Stimulated activated CD4-positive, alpha-beta T cell treated with anti-CD3 and anti-CD28 coated beads, TNF-alpha, amount 100 ng/mL, for 48 hours (primary cell): ENCODE measurements at places on chromosomes 11 and 22.

- DNase-seq = no peak
Observed at GRCh38 chr11:11909727-11910126, 68.0 kb downstream of the USP47 start.

DNA sequence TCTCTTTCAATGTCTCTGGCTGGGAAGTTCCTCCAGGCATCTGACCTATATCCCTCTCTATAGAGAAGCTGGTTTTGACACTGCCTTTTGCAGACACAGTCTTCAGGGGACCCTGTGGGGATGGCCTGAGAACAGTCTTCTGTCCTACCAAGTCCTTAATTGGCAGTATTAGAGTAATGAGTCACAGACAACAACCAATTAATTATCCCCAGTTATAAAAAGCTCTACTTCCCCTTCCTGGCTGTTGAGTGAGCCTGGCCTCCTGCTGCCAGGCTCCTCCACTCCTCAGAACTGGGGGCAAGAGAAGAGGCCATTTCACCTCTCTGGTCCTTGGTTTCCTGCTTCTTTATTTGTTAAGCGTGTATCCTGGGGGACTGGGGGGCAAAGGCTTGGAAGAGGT lies 41.2 kb upstream of the KLHL35 start:
- no peak for DNase-seq

GRCh38 chr22:41501209-41501608 lies 32.3 kb downstream of the ACO2 start:
- DNase-seq = no peak

DNA sequence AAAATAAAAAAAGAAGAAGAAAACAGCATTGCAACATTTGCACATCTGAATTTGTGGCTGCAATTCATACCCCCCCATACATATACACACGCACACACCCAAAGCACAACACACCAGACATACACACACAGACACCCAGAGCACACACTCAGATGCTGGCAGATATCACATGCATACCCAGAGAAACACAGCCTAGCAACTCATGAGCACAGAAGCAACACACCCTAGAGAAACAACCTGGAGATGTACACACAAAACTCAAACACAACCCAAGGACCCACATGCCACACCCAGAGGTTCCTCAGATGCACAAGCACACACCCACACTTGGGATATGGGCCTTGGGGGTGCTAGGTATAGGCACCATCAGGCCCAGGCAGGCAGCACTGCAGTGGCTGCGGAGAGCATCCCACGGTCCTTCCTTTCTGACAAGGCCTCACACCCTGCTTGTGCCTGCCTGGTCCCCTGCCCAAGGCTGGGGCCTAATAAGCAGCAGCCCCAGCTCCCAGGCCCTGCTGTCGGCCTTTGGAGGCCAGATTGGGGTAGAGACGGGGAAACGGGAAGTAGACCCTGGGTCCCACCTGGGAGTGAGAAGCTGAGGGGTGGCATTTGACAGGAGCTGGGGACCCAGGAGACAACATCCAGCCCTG lies 3.1 kb downstream of the CST6 start:
- DNase-seq = no peak

GRCh38 chr22:41425660-41426365 lies 20.8 kb downstream of the TOB2 start:
- DNase-seq = no peak

- DNase-seq = peak; percentile 76
Observed at GRCh38 chr22:23849009-23850006, 8.4 kb upstream of the SLC2A11 start.

GRCh38 chr11:12180257-12181205 lies 70.1 kb downstream of the MICAL2 start:
- DNase-seq = no peak

GRCh38 chr11:92297567-92298553 lies 73.2 kb downstream of the FAT3 start:
- DNase-seq = no peak

DNA sequence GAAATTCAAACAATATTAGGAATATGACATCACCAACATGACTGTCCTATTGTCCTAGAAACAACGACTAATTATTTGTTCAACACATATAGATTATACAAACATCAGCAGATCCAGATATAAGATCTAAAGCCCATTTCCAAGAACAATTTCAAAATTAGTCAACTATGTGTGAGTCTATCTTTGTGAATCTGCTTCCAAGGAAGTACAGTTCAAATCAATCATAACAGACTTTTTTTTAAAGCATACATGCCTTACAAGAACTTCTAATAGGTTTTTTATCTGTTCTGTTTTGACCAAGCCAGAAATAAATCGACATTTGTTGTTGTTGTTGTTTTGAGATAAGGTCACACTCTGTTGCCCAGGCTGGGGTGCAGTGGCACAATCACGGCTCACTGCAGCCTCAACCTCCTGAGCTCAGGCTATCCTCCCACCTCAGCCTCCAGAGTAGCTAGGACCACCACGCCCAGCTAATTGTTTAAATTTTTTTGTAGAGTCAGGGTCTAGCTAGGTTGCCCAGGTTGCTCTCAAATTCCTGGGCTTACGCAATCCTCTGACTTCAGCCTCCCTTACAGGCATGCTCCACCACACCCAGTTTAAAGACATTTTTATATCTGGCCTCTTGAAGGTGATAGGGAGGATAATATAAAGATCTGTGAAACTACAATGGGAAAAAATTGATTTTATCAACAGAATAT lies 54.8 kb downstream of the DENND5A start:
- DNase-seq = no peak

DNA sequence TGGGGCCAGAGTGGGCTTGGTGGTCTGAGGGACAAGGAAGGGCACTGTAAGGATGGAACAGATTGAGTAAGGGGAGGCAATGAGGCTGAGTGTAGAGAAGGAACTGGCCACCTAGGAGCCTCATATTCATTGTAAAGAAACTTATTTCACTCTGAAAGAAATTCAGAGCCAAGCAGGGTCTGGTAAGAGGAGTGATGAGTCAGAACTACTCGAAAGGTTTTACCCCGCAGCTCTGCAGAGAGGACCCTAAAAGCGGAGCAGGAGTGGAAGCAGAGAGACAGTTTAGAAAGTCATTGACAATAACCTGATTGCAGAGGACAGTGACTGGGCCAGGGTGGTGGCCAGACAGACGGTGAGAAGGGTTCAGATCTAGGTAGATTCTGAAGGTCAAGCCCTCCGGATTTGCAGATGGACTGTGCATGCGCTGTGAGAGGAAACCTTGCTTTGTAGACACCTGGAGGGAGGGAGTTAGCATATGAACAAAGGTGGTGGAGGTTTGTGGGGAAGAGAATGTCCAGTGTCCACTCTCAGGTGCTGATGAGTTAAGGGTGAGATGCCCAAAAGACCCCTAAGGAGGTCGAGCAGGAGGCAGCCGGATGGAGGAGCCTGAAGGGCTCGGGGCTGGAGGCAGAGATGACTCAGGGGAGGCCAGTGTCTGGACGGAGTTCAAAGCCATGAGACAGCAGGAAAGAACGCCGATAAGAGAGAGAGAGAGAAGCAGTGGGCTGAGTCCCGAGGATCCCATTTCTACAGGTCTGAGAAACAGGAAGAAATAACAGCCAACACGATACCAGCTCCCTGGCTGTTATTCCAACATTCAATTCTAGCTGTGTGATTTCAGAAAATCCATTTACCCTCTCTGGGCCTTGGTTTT lies 546.0 kb downstream of the BRD1 start:
- DNase-seq = no peak

- no peak for DNase-seq
Observed at GRCh38 chr11:44943118-44943517, 7.6 kb downstream of the TP53I11 start.

- DNase-seq = no peak
Observed at GRCh38 chr22:30250661-30251267, 4.2 kb upstream of the LIF start.

DNA sequence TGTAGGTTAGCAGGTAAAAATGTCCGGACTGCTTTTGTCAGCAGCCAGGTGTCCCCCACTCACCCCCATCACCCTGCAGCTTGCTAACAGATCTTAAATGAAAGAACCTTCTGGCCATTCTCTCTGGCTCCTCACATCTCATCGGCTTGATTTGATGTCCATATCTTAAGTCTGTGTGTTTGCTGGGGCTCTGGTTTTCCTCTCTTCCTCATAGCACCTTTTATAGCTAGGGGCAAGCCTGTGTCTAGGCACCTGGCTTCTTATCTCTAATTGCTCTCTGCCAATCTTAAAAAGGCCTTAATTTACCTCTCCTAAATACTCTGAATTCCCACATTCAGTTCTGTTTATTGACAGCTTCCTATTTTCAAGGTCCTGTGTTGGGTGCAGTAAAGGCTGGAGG lies 72.0 kb downstream of the ARHGAP42 start:
- no peak for DNase-seq

DNA sequence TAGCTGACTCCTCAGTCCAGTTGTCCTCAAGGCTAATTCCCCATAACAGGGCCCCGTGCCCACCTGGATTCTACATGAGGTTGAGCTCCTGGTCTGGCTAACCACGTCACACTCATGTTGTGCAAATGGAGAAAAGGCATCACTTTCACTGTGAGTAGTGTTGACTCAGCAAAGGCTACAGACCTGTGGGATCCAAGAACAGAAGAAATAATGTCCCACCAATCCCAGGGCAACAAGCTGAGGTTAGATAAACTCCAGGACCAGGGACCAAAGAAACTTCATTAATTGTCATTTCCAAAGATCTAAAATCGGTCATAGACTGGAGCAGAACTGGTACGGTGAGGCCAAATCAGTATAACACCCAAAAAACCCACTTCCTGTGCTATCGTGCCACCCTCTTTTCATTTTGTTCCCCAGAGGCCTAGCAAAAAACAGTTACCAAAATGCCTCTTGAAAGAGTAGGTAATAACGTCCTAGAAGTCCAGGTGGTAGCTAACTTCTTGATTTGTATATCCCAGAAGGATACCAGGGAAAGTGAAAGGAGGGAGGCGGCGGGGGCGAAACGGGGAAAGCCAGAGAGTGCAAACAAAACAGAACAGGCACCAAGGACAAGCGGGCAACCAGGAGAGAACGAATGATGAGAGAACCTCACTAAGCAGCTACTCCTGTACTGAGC lies 1.4 kb downstream of the PCSK7 start:
- peak; percentile 37 for DNase-seq

GRCh38 chr11:66846671-66847091 lies 3.4 kb downstream of the RCE1 start:
- DNase-seq = no peak

DNA sequence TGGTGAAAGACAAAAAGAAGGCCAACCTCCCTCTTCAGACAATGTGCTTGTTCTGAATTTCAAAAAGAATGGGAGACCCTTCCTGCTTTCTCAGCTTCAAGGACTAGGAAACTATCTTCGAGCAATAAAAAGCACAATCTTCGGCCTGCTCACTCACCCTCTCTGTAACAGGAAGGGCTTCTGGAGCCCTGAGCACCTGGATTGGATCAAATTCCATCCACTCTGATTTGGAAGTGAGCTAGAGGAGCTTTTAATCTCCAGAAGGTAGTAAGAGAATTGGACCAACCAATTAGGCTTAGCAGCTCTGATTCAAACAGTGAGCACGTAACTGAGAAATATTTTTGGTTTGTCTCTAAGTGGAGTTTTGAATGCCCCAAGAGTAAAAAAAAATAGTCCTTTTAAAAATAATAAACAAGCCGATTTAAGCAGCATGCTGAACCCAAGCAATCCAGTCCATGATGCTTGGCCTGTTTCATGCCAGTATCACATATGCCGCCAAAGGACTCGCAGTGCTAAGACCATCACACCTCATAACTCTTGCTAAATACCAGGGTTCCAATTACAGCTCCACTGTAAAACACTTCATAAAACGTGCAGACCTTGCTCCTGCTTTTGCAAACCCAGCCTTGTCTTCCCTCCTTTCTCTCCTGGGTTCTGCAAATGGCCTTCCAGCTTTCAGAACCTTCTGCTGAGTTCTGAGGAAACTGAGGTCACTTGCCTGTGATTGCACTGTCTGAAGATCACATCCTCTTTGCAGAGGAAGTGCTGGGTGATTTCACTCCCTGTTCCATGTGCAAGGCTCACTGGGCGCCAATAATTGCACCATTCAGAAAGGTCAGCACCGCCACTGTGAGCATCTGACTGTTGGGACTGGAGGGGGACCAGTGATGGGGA lies 74.4 kb downstream of the SLC1A2 start:
- no peak for DNase-seq

DNA sequence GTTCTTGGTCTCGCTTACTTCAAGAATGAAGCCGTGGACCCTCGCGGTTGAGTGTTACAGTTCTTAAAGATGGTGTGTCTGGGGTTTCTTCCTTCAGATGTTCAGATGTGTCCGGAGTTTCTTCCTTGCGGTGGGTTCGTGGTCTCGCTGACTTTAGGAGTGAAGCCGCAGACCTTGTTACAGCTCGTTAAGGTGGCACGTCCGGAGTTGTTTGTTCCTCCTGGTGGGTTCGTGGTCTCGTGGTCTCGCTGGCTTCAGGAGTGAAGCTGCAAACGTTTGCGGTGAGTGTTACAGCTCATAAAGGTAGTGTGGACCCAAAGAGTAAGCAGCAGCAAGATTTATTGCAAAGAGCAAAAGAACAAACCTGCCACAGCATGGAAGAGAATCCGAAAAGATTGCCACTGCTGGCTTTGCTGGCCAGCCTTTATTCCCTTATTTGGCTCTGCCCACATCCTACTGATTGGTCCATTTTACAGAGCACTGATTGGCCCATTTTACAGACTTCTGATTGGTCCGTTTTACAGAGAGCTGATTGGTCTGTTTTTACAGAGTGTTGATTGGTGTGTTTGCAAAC lies 27.1 kb upstream of the NXPE2 start:
- no peak for DNase-seq

DNA sequence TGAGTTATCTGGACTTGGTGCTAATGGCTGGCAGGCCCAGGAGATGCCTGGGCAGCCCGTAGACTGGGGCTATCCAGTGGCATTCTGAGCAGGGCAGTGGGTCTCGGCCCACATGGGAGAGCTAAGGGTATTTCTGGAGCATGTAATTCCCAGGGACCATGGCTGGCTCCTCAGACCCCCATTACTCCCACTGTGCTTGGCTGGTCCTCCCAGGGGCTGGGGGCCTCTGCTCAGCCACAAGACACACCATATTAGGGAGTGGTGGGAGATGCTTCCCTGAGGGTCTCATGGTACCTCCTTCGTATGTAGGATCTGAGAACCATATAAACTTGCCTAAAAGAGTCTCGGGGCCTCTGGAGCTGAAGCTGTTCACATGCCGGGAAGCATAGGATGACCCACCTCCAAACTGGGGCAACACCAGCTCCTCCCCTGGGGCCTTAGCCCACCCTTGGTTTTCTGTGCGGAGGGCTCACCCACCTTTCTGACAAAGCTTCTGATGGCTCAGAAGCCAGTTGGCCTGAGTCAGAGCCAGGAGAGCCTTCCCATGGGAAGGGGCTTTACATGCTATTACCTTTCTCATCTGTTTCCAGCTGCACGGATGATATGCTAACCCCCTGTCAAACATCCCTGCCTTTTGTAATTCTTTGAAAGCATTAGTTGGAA lies 9.5 kb upstream of the FTH1 start:
- DNase-seq = no peak
